ENCODE measurements at places on chromosomes 3 and 15. TPM values are rescaled to one million over a fixed set of nuclear protein-coding genes. Genes with fewer than 3 reads are reported as not detected.

GRCh38 chr3:46455231-46456115 is 9.2 kb downstream of the LTF start:
- no peaks in the 10 kb centered on the region for H3K4me1 ChIP-seq
- H3K27ac ChIP-seq = no peak overlapping the region
- H3K4me3 ChIP-seq = no peak overlapping the region
- H3K27me3 ChIP-seq = peaks cover 6% of the 10 kb centered on the region
- H3K36me3 ChIP-seq = no peaks in the 10 kb centered on the region

- H3K27ac ChIP-seq = no peak overlapping the region
- H3K27me3 ChIP-seq = no peaks in the 10 kb centered on the region
- H3K4me1 ChIP-seq = no peaks in the 10 kb centered on the region
- H3K36me3 ChIP-seq = no peaks in the 10 kb centered on the region
Observed at GRCh38 chr3:23778446-23778845, 27.3 kb upstream of the UBE2E1 start.

- no peak for DNase-seq
- no peak overlapping the region for H3K27ac ChIP-seq
- no peaks in the 10 kb centered on the region for H3K27me3 ChIP-seq
- H3K4me1 ChIP-seq = peaks cover 13% of the 10 kb centered on the region
- no peak overlapping the region for H3K4me3 ChIP-seq
Observed at GRCh38 chr3:64278625-64279024, 53.4 kb upstream of the PRICKLE2 start.

GRCh38 chr3:114800272-114801031 is 346.6 kb downstream of the ZBTB20 start:
- H3K4me1 ChIP-seq = peaks cover 14% of the 10 kb centered on the region
- no peaks in the 10 kb centered on the region for H3K36me3 ChIP-seq
- H3K27ac ChIP-seq = no peak overlapping the region
- H3K27me3 ChIP-seq = no peaks in the 10 kb centered on the region
- H3K4me3 ChIP-seq = no peak overlapping the region
- DNase-seq = no peak

GRCh38 chr3:128190501-128190900 is 37.2 kb downstream of the EEFSEC start:
- no peaks in the 10 kb centered on the region for H3K36me3 ChIP-seq
- no peak overlapping the region for H3K27ac ChIP-seq
- H3K4me1 ChIP-seq = no peaks in the 10 kb centered on the region
- H3K27me3 ChIP-seq = no peaks in the 10 kb centered on the region
- no peak overlapping the region for H3K4me3 ChIP-seq

DNA sequence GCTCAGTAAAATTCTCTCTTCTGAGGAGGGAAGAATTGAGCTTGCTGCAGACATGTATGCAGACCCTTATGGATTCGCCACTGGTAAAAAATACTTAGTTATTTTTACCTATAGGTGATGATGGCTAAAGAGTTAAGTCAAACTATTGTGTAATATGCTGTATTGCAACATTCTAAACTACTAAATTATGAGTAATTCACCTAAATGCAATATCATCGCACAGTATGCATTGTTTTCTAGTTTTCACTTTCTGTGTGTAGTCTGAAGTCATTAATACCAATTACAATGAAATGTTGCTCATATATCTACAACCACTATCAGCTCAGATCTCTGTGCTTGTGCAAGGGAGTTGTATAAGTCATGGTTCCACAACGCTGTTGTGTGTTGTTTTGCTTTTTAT is 48.7 kb upstream of the ROBO2 start:
- no peaks in the 10 kb centered on the region for H3K4me1 ChIP-seq
- H3K4me3 ChIP-seq = no peak overlapping the region
- DNase-seq = no peak

GRCh38 chr3:42653560-42654330 is at the start of gene ZBTB47:
ZBTB47 (plus strand) TSS chr3:42653697; CDS start chr3:42658356, 4,659 bp downstream.
- peak within 1 kb of the TSS; percentile 89 for H3K4me3 ChIP-seq
- peaks cover 34% of the 10 kb centered on the region for H3K4me1 ChIP-seq

- no peaks in the 10 kb centered on the region for H3K36me3 ChIP-seq
- DNase-seq = no peak
- no peak overlapping the region for H3K27ac ChIP-seq
Observed at GRCh38 chr15:33026614-33027013, 167.9 kb downstream of the FMN1 start.

- no peak overlapping the region for H3K4me3 ChIP-seq
- no peak overlapping the region for H3K27ac ChIP-seq
- H3K4me1 ChIP-seq = peaks cover 37% of the 10 kb centered on the region
- DNase-seq = no peak
- peaks cover 9% of the 10 kb centered on the region for H3K27me3 ChIP-seq
- H3K36me3 ChIP-seq = no peaks in the 10 kb centered on the region
Observed at GRCh38 chr3:72590732-72591221, 257.5 kb downstream of the SHQ1 start.

DNA sequence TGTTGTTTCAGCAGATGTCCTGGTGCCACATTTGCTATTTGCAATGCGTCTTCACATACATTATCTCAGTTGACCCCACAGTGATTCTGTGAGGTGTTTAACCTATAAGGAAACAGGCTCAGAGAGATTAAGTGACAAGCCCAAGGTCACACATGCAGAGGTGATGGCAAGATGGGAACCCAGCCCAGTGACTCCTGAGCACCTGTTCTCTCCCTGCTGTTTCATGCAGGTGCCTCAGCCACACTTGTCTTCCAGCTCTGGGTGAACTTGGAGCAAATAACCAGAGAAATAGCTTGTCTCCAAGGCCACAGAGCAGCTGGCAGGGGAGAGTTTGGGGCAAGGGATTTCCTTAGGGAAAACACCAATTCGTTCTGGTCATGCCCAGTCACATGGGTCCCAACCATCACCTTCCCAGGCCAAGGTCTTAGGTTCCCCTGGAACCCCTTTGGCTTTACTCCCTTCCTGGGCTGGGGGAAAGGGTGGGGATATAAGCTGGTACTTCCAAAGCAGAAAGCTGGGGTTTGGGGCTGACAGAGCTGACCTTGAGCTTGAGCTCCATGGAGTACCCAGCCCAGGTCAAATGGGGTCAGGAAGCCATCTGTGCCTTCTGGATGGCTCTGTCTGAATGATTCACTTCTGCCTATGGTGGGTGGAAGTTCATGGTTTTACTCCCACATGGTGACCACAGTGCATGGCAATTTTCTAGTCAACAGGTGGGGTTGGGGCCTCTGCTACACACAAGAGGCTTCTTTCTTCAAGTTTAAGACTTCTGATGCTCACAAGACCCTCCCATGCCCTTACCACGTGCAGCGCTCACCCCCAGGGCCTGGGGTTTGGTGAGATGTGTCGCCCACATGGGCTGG is 22.4 kb downstream of the LIPC start:
- no peaks in the 10 kb centered on the region for H3K36me3 ChIP-seq
- peaks cover 1% of the 10 kb centered on the region for H3K27me3 ChIP-seq
- no peak overlapping the region for H3K4me3 ChIP-seq
- no peak overlapping the region for H3K27ac ChIP-seq
- no peak for DNase-seq

DNA sequence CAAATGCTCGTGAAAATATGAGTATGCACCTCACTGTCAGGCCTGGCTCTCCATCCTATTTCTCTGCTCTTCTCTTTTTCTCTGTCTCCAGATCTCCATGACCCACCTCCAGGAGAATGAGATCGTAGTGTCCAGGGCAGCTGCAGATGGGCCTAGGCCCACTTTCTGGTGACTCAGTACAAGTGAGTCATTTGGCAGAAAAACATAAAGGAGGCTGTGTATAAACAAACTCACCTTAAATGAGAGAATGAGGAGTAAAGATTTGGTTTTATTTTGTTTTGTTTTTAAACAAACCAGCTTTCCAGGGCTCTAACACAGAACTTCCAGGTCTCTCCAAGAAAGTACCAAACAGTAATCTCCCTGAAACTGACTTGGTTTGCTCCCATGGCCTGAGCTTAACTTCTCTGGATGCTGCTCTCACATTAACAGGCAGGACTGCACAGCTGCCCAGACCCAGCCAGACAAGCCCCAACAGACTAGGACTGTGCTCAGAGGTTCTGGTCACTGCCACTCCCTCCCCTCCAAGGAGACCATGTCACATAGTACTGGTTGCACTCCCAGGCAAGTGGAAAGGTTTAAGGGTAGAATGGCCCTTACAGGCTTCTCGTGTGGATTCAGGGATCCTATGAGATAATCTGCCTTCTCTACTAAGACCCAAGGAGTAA is 1.5 kb upstream of the HEG1 start:
- peaks cover 24% of the 10 kb centered on the region for H3K4me1 ChIP-seq
- no peak overlapping the region for H3K27ac ChIP-seq

Gene HCLS1
- 45.8 TPM for total RNA-seq

Gene DOCK3
- total RNA-seq = 1.3 TPM

Gene RNU5B-1
- total RNA-seq = not detected

All from endothelial cell (in vitro differentiated cells).